ENCODE measurements at places on chromosomes 4 and X.

DNA sequence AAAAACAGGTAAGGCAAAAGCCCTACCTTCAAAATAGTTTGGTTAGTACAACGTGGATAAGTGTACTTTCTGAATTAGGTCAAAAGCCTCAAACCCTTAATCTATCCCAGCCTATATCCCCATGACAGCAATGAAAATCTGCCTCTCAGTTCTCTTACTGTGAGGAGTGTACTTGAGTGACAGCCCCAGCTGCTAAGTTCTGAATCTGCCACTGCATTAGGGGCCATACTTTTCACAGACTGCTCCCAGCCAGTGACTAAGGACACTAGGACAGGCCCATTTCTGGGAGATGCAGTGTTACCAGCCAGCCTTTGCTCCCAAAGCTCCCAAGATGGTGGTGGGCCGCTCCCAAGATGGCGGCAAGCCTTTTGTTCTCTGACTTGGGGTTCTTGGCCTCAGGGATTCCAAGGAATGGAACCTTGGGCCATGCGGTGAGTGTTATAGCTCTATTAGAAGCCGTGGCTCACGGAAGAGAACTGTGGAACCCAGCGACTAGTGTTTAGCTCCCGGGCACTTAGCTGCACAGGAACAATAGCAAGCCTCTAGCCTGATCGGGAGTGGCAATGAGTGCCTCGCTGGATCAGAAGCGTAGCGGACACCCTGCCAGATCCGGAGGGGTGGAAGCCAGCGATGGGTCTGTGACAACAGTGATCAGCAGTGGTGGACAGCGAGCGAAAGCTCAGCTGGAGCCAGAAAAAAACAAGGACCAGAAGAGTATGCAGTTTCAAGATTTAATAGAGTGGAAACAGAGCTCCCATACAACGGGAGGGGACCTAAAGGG, 175.6 kb upstream of the NRK start:
- no peak for DNase-seq

GRCh38 chr4:140243278-140243753, 89.3 kb upstream of the MAML3 start:
- no peak for DNase-seq

DNA sequence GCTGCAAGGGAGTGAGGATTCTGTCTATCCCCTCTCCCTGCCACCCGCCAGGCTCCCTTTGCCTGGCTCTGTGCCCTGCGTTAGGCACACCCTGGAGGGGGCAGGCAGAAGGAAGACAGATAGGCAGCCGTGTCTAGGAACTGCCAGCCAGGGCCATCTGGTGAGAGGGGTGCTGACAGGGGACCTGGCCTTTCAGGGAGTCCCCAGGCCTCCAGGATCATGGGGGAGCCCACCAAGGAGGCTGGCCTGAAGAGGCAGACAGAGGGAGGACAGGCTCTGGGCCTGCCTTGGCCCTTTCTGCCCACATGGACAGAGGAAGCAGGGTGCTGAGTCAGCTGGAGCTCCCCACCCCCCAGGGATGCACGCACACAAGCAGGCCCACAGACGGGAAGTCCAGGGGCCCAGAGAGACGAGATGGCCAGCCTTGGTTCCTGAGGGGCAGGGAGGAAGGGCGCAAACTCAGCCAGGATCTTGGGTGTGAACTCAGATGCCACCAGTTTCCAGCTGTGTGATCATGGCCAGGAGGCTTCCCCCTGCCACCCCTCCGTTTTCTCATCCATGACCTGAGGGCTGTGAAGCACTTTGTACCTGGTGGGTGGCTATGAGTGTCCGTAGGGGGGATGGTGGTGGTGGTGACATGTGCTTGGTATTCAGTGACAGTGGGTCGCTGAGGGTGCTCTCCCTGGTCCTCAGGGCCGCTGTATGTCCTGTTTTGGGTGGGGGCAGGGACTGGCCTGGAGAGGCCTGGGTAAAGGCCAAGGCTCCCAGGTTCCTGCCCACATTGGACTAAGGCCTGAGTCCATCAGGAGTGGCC, 1.8 kb downstream of the SH3BP2 start:
- DNase-seq = no peak

GRCh38 chr4:41307638-41308037, 50.9 kb downstream of the UCHL1 start:
- no peak for DNase-seq

Measured in fibroblast of skin of left quadriceps (primary cell).